GM12891 (cell line): ENCODE measurements at places on chromosomes 7 and 10.
A peak's percentile ranks its signal among the peaks of the same experiment; 100 is the strongest.

DNA sequence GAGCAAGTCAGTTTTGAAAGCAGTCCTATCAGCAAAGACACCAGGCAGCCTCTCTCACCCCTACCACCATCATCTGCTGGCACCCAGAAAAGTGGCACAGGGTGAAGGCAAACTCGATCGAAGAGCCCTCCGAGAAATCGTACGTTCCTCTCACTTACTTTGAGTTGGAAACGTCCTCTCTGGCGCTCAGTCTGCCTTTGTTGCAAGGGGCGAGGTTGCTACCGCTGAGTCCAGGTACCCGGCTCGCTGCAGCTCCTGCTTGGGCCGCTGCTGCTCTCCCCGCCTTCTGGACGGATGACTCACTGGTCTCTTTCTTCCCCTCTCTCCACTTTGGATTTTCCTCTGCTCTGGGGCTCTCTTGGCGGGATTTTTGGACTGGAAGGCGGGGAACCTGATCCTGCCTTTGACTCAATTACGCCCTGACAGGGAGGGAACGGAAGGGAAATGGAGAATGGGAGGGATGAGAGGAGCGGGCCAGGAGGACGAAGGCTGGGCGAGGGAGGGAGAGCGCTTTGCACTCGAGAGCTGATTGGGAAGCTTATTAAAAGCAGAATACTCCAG lies at the start of gene PTN:
PTN (minus strand) TSS at position 453 of the 561 bp plus-strand sequence. CDS start 88,760 bp downstream, outside the sequence.
- no peak for DNase-seq

DNA sequence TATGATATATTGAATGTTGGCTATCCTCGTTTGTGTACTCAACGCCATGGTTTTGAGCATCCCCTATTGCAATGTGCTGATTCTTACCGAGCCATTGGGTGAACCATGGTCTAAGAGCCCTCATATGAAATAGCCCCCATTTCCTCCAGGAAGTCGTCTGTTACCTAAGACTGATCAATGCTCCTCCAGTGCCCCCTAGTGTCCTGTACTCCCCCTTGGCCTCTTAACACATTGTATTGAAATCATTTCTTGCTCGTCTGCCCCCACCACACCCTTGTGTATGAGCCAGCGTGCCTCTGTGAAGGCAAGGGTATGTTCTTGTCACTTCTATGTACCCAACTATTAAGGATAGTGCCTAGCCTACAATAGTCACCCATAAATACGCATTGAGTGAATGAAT lies 11.2 kb upstream of the SLC35B4 start:
- no peak for DNase-seq

GRCh38 chr7:107693396-107693795 lies 32.8 kb downstream of the SLC26A4 start:
- no peak for DNase-seq

- no peak for DNase-seq
Observed at GRCh38 chr10:127027786-127028185, 122.6 kb downstream of the DOCK1 start.

DNA sequence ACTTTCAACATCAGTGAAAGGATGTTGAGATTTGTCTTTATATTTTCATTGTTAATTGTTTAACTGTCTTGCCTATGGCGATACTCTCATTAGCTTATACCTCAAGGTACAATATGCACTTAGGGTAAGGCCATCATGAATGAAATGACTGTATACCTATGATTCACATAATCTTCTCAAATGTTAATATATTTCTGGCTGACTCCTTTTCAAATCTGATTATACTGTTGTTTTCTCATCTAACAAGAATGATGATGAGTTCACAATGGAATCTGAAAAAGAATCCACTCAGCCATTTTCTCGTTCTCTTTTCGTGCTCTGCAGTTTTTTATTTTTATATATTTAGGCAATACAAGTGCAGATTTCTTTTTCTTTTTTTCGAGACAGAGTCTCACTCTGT lies 159.1 kb downstream of the ARHGAP12 start:
- no peak for DNase-seq

DNA sequence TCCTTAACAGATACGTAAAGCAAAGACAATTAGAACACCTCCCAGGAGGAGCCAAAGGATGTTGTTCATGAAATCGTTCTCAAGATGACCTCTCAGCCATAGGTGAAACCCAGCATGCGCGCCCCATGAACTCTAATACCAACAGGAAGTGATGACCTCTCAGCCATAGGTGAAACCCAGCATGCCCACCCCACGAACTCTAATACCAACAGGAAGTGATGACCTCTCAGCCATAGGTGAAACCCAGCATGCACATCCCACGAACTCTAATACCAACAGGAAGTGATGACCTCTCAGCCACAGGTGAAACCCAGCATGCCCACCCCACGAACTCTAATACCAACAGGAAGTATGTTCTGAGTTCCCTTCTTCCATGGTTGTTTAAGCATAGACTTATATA lies 205.2 kb upstream of the ADARB2 start:
- no peak for DNase-seq

DNA sequence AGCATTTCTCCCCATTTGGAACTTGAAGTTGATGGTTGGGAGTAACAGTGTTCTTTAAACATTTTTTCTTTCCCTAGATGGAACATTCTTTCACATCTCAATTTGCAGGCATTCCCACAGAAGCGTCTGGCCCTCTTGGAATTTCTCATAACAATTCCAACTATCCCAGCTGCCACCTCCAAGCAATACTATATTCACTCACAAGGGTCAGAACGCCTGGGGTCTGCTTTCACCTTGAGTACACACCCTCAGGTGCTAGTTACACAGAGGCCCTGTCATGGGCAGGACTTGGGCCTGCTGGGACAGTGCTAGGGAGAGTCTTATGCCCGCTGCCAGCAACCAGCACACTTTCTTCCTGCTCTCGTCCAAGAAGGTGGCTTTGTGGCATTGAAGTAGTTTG lies 136.5 kb downstream of the JCAD start:
- no peak for DNase-seq

DNA sequence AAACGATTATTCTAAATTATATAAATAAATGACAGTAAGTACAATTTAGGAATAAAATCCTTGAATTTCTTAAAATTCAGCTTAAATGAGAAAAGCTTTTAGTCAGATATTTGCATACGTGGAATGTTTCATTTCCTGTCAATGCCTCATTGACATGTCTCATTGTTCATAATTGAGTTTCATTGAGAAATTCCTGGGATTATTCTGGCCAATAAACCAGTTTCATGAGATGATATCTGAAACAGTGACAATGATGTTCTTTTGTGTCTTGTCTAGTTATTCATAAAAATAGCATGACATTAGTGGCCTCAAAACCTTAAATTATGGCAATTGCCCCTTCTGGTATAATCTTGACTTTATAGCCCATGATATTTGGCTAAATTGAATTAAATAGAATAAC lies 95.8 kb downstream of the DKK1 start:
- DNase-seq, result no peak

- DNase-seq, result no peak
Observed at GRCh38 chr7:98177553-98177952, 33.7 kb upstream of the BHLHA15 start.

DNA sequence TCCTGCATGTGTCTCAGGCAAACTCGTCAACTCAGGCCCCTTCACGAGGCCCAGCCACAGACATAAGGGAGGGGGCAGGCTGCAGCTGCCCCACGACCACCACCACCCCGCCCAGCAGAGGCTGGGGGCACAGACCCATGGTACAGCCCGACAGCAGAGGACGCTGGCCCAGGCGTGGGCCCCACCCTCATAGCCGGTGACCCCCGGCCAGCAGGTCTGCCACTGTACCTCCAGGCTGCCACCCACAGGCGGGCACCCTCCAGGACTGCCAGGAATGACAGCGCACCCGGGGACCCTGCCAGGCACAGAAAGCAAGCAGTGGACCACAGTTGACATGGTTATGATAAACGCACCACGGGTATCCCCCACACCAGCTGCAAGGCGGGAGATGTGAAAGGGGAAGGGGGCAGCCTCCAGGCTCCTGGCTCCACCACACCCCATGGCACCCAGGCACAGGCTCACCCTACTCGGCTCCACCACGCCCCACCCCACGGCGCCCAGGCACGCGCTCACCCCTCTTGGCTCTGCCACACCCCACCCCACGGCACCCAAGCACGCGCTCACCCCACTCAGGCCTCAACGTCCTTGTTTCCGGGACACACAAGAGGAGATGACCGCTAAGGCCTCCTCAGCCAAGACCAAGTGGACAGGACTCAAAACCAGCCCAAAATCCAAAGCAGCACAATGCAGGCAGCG lies 135.9 kb downstream of the MAD1L1 start:
- DNase-seq, result no peak

DNA sequence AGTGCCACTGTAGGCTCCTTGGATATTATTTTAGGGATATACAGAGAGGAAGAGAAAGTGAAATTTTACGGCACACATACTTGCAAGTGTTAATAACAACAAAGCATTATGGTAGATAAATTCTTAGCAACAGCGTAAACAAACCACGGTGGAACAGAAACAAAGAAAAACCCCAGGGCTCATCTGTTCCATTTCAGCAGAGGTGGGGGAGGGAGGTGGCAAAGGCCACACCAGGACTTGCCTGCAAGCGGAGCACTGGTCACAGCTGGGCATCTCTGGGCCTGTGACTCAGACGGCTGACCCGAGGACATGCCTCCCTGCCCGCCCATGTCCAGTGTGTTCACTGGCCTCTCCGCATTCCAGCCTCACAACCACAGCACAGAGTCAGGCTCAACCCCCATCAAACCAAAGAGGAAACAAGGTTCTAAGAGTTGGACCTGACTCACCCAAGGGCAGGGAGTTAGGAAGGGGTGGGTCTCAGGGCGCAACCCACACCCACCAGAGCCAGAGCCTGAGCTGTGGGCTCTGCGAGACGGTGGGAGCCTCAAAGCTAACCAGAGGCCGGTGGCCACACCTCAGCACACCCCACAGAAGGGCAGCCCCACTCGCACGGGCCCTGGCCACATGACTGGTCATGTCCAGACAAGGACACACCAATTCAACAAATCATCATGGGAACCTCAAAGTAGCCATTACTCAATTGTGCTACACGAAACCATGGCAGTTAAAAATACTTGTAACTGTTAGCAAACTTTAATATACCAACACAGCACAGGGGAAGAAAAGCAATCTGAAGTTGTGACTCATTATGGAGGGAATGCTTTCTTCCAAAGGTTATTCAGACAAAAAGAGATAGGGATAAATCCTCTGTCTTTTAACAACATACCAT lies 10.7 kb downstream of the ESYT2 start:
- peak; percentile 43 for DNase-seq

- no peak for DNase-seq
Observed at GRCh38 chr7:39825401-39825980, 124.6 kb upstream of the CDK13 start.

DNA sequence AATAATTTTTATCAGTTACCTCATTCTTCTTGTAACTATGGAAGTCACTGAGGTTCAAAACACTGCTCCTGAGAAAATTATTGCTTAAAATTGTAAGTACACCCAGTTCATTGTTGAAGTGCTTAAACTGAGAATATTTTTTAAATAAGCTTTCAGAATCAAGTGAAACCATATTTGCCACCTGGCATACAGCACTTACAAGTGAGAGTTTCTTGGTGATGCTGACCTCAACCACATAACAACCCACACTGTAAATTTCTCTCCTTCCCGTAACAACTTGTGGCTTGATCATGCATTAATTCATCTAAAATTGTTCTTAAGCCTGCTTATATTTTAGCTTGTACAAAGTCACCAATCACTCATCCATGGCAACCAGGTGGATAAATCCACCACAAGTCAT lies 34.0 kb downstream of the IMMP2L start:
- DNase-seq, result no peak

GRCh38 chr10:107800061-107800460 lies 635.6 kb upstream of the SORCS1 start:
- no peak for DNase-seq

DNA sequence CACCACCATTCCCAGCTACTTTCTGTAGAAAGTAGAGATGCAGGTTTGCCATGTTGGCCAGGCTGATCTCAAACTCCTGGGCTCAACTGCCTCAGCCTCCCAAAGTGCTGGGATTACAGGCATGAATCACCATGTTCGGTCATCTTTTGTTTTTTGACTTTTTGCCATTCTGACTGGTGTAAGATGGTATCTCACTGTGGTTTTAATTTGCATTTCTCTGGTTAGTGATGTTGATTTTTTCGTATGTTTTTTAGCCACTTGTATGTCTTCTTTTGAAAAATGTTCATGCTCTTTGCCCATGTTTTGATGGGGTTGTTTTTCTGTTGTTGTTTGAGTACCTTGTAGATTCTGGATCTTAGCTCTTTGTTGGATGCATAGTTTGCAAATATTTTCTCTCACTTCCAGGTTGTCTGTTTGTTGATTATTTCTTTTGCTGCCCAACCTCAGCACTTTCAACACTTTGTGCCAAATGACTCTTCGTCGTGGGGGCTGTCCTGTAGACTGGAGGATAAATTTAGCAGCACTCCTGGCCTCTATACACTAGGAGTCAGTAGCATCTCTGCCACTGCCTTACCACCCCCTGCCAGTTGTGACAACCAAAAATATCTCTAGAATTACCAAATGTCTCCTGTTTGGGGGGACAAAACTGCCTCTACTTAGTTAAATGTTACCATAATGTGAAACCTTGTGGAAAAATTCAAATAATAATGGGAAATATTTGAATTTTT lies 6.5 kb upstream of the CPED1 start:
- no peak for DNase-seq

- DNase-seq, result no peak
Observed at GRCh38 chr7:29319719-29320521, 125.3 kb downstream of the CHN2 start.

- no peak for DNase-seq
Observed at GRCh38 chr7:137619181-137619580, 227.6 kb downstream of the DGKI start.

GRCh38 chr7:69768986-69769595 lies 170.8 kb downstream of the AUTS2 start:
- no peak for DNase-seq

DNA sequence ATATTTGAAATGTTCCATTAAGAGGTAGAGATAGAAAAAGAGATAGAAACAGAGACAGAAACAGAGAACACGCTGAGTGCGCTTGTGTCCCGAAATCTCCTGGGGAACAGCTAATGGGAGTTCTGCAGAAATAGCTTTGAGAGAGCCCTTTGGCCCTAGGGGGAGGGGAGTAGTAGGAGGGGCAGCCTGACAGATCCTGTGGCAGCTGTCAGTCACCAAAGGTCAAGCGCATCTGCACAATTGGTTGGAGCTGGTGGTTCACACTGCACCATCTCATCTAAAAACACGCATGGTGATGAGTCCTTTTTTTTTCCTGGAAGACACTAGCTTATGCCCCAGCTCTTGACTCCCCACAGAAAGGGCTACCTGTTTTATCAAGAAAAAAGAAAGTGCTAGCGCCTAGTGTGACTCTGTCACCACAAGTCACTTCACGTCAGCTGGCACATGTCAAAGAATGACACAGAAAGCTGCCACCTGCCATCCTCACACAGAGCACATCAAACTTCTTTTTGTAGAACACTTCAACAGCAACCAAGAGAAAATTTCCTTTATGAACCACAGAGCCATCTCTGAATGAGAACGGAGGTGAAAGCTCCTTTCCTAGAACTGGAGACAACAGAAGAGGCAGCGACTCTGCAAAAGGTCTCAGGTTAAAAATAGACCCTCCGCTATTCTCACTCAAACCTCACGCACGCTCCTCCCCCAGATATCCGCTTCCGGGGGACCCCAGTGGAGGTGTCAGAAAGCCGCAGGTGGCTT lies 125.7 kb downstream of the GFRA1 start:
- no peak for DNase-seq

- no peak for DNase-seq
Observed at GRCh38 chr10:22934726-22935125, 6.9 kb downstream of the ARMC3 start.
